B cell (primary cell): ENCODE measurements at places on chromosomes 2 and 18.

GRCh38 chr2:172999641-173000386 lies 75.8 kb upstream of the MAP3K20 start:
- no peak overlapping the region for H3K4me3 ChIP-seq
- no peaks in the 10 kb centered on the region for H3K4me1 ChIP-seq
- H3K27me3 ChIP-seq = no peaks in the 10 kb centered on the region
- H3K36me3 ChIP-seq = no peaks in the 10 kb centered on the region

GRCh38 chr2:168220965-168221819 lies 26.2 kb downstream of the STK39 start:
- DNase-seq = no peak
- no peaks in the 10 kb centered on the region for H3K4me1 ChIP-seq
- H3K27ac ChIP-seq = no peak overlapping the region
- no peaks in the 10 kb centered on the region for H3K36me3 ChIP-seq
- H3K4me3 ChIP-seq = no peak overlapping the region

DNA sequence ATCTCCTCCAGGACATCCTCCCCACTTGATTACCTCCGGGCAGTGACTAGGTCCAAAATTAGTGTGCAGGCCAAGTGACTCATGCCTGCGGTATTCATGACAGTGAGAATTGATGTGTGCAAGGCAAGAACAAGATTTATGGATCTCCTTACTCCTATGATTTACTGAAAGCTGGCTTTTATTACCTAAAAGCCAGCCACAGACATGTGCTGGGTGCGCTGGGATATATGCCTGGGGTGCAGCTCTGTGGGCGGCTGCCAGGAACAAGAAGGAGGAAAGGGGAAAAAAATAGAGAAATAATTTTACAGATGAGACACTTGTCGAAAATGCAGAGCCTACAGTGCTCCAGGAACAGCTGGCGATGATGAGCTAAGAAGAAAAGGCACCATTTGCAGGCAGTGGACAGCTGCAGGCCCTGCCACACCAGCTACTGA lies 359.3 kb downstream of the CMPK2 start:
- no peaks in the 10 kb centered on the region for H3K27me3 ChIP-seq
- H3K4me3 ChIP-seq = no peak overlapping the region
- H3K27ac ChIP-seq = no peak overlapping the region
- no peak for DNase-seq
- H3K36me3 ChIP-seq = no peaks in the 10 kb centered on the region

- H3K4me3 ChIP-seq = no peak overlapping the region
- H3K36me3 ChIP-seq = no peaks in the 10 kb centered on the region
- DNase-seq = no peak
- no peak overlapping the region for H3K27ac ChIP-seq
- H3K27me3 ChIP-seq = peaks cover 48% of the 10 kb centered on the region
Observed at GRCh38 chr2:203683932-203684556, 22.4 kb upstream of the CD28 start.

GRCh38 chr2:219562049-219563020 lies 9.0 kb downstream of the OBSL1 start:
- H3K4me3 ChIP-seq = no peak overlapping the region
- no peaks in the 10 kb centered on the region for H3K36me3 ChIP-seq
- DNase-seq = no peak
- H3K27me3 ChIP-seq = peaks cover 9% of the 10 kb centered on the region
- H3K27ac ChIP-seq = no peak overlapping the region

DNA sequence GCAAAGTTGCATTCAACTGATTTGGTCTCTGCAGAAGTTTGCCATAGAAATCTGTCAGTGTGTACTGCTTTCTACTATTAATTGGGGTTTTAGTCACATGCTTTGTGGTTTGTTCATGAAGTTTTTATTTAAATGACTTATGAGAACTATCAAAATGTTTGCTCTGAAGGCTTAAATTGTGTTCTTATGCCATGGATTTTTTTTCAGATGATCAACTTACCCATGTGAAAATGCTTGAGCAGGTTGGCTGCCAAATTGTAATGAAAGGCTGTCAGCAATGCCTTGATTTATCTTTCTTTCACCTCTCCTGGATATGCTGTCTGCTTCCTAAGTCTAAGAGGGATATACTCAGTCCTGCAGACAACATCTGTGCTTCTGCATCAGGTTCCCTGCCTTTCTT lies 50.7 kb downstream of the FMNL2 start:
- DNase-seq = no peak
- no peak overlapping the region for H3K27ac ChIP-seq
- no peaks in the 10 kb centered on the region for H3K4me1 ChIP-seq
- H3K36me3 ChIP-seq = no peaks in the 10 kb centered on the region
- no peaks in the 10 kb centered on the region for H3K27me3 ChIP-seq

GRCh38 chr2:61759005-61759404 lies 94.9 kb downstream of the FAM161A start:
- no peaks in the 10 kb centered on the region for H3K4me1 ChIP-seq
- no peaks in the 10 kb centered on the region for H3K36me3 ChIP-seq
- DNase-seq = no peak
- H3K27ac ChIP-seq = no peak overlapping the region

DNA sequence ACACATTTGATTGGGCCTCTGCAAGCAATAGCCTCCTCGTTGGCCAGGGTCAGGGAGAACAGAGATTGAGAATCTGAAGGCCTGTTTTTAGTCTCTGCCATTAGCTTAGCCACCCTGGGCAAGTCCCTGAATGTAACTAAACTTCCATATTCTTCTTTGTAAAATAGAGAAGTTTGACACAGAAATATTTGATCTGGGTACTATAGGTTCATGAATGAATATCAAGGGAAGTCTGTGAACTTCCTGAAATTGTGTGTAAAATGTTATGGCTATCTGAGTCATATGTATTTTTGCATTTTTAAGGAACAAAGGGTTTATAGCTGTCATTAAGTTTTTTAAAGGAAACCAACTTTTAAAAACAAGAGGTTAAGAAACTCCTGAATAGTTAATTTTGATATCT lies 23.2 kb downstream of the RND3 start:
- H3K27me3 ChIP-seq = no peaks in the 10 kb centered on the region
- H3K4me1 ChIP-seq = no peaks in the 10 kb centered on the region
- no peak overlapping the region for H3K27ac ChIP-seq
- DNase-seq = no peak
- H3K36me3 ChIP-seq = no peaks in the 10 kb centered on the region

DNA sequence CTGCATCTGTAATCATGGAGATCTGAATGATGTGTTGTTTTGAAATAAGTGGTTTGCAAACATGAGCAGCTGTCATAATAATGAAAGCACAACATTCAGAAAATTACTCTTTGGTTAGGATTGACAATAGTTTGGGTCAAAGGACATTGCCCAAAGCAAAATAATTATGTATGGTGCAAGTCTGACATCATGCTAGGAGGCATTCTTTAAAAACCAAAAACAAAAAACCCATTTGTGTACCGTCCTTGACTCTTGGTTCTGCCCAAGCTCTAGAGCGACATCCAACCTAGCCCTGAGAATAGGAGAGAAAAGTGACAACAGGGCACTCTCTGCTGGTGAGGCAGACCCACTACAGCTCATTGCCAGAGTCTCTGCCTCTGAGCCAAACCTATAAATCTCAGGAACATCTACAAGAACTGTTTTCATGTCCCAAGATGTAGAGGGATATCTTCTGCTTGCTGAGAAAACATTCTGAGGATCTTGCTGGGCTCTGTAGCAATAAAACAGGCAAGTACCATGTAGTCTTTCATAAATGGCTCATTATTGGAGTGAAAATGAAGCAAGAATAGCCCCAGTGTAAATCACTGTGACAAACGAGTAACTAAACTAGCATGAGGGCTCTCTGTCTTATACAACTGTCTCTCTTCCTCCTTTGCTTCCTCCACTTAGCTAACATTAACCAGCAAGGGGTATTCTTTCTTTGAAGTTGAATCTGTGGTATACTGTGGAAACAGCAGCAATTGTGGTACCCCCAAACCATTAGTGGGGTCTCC lies 266.8 kb upstream of the CXCR4 start:
- H3K27me3 ChIP-seq = no peaks in the 10 kb centered on the region
- DNase-seq = peak; percentile 82
- no peak overlapping the region for H3K4me3 ChIP-seq
- H3K27ac ChIP-seq = peak overlapping the region; percentile 11
- H3K4me1 ChIP-seq = peaks cover 42% of the 10 kb centered on the region
- no peaks in the 10 kb centered on the region for H3K36me3 ChIP-seq

- H3K36me3 ChIP-seq = no peaks in the 10 kb centered on the region
- no peaks in the 10 kb centered on the region for H3K4me1 ChIP-seq
- H3K27ac ChIP-seq = no peak overlapping the region
- H3K27me3 ChIP-seq = no peaks in the 10 kb centered on the region
- H3K4me3 ChIP-seq = no peak overlapping the region
Observed at GRCh38 chr18:39599251-39599650, 2033.7 kb upstream of the CELF4 start.

GRCh38 chr18:76911440-76911839 lies 89.1 kb downstream of the ZNF236 start:
- H3K27ac ChIP-seq = no peak overlapping the region
- H3K27me3 ChIP-seq = no peaks in the 10 kb centered on the region
- H3K4me3 ChIP-seq = no peak overlapping the region
- no peak for DNase-seq

- H3K36me3 ChIP-seq = no peaks in the 10 kb centered on the region
- no peak overlapping the region for H3K4me3 ChIP-seq
- H3K27ac ChIP-seq = no peak overlapping the region
- no peak for DNase-seq
- H3K27me3 ChIP-seq = no peaks in the 10 kb centered on the region
- H3K4me1 ChIP-seq = no peaks in the 10 kb centered on the region
Observed at GRCh38 chr2:47617028-47617427, 165.9 kb upstream of the MSH6 start.

- H3K27ac ChIP-seq = no peak overlapping the region
- DNase-seq = no peak
- no peaks in the 10 kb centered on the region for H3K36me3 ChIP-seq
Observed at GRCh38 chr2:39338502-39338901, 94.7 kb upstream of the CDKL4 start.

GRCh38 chr2:175036582-175037018 lies 31.4 kb upstream of the CHN1 start:
- H3K27me3 ChIP-seq = no peaks in the 10 kb centered on the region
- peak; percentile 45 for DNase-seq
- H3K36me3 ChIP-seq = no peaks in the 10 kb centered on the region

- no peaks in the 10 kb centered on the region for H3K36me3 ChIP-seq
- no peak overlapping the region for H3K27ac ChIP-seq
- H3K4me1 ChIP-seq = no peaks in the 10 kb centered on the region
- DNase-seq = no peak
- no peak overlapping the region for H3K4me3 ChIP-seq
Observed at GRCh38 chr2:228799208-228799588, 471.9 kb downstream of the PID1 start.

DNA sequence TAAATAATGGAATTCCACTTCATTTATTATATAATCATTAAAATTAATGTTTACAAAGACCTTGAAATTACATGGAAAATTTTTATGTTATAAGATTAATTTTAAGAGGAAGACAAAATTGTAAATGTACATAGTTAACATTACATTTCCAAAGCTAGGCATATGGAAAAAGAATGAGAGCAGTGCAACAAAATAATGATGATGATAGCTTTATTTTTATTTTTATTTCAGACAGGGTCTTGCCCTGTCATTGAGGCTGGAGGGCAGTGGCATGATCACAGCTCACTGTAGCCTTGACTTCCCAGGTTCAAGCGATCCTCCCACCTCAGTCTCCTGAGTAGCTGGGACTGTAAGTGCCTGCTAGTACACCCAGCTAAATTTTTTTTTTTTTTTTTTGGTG lies 61.2 kb upstream of the ZCCHC2 start:
- no peak overlapping the region for H3K27ac ChIP-seq
- no peaks in the 10 kb centered on the region for H3K4me1 ChIP-seq
- H3K36me3 ChIP-seq = no peaks in the 10 kb centered on the region

- H3K27ac ChIP-seq = no peak overlapping the region
- H3K36me3 ChIP-seq = peaks cover 14% of the 10 kb centered on the region
- H3K4me1 ChIP-seq = no peaks in the 10 kb centered on the region
- H3K27me3 ChIP-seq = no peaks in the 10 kb centered on the region
- H3K4me3 ChIP-seq = no peak overlapping the region
- DNase-seq = no peak
Observed at GRCh38 chr2:179106676-179107428, 56.9 kb upstream of the CCDC141 start.

DNA sequence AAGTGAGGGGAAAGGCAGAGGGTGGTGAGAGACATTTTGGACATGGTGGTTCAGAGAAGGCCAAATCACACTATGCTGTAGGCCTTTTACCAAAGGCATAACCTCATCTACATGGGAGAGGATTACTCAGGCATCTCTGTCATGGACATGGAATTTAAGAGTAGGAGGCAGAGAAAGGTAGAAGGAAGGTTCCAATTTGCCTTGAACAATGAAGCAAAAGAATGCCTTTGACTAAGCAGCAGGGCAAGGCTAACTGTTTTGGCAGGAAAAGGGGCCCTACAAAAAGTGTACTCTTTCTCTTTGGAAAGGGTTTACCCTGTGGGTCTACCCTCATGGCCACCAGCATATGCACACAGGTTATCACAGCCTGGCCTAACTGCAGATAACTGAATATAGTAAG lies 45.6 kb upstream of the RNU4ATAC start:
- no peak for DNase-seq
- no peak overlapping the region for H3K27ac ChIP-seq
- peaks cover 20% of the 10 kb centered on the region for H3K36me3 ChIP-seq
- no peaks in the 10 kb centered on the region for H3K4me1 ChIP-seq
- no peak overlapping the region for H3K4me3 ChIP-seq
- no peaks in the 10 kb centered on the region for H3K27me3 ChIP-seq

DNA sequence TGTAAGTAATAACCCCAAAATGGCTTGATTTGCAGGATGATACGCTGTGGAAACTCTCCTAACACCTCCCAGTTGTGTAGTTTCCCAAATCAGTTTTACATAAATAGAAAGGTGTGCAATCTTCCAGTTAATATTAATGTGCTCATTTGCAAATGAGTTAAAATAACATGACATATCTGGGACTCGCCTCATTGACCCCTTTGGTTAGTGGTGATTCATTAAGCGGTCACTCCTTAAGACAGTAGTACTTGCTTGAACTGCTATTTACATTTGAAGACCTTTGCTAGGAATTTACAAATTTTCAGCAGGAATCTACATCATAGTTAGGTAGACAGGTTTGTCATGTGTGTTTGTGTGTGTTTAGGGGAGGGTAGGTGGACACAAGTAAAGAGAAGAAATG lies 1367.7 kb upstream of the CELF4 start:
- H3K27me3 ChIP-seq = no peaks in the 10 kb centered on the region
- H3K27ac ChIP-seq = no peak overlapping the region
- H3K36me3 ChIP-seq = no peaks in the 10 kb centered on the region
- H3K4me3 ChIP-seq = no peak overlapping the region
- DNase-seq = no peak
- H3K4me1 ChIP-seq = no peaks in the 10 kb centered on the region

- no peak for DNase-seq
- H3K36me3 ChIP-seq = peaks cover 3% of the 10 kb centered on the region
- no peaks in the 10 kb centered on the region for H3K4me1 ChIP-seq
- H3K4me3 ChIP-seq = no peak overlapping the region
Observed at GRCh38 chr18:6139007-6139406, 243.7 kb upstream of the TMEM200C start.

DNA sequence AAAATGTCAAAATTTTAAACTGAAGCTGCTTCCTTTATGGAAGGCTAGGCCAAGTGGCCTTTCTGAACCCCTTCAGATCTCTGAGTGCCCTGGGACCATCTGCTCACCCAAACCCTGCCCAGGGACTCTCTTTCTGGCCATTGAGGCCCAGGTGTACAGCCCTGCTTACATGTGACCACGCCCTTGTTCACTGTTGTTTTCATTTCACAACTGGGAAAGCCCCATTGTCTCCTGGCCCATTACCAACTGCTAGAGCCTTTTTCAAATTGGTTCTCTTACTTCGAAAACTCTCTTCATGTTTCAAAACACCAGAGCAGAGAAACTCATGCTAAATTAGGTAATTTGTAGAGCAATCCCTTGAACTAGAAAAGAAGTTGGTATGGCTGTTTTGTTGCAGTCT lies 219.5 kb upstream of the TANK start:
- peak; percentile 5 for DNase-seq
- H3K36me3 ChIP-seq = no peaks in the 10 kb centered on the region
- H3K4me1 ChIP-seq = peaks cover 9% of the 10 kb centered on the region
- no peaks in the 10 kb centered on the region for H3K27me3 ChIP-seq
